NCI-H524 treated with DMSO at 0.1 percent for 48 hours (cell line): ENCODE measurements at places on chromosomes 5 and 9.

DNA sequence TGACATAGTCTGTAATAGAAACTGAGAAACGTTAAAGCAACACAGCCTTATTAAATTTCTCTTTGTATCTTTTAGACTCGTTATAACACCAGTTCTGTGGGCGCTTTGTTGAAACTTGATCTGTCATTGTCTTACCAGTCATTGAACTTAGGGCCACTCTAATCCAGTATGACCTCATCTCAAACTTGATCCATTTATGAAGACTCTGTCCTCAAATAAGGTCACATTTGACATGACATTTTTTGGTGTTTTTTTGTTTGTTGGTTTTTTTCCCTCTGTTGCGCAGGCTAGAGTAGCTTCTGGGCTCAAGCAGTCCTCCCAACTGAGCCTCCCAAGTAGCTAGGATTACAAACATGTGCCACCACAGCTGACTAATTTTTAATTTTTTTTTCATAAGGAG lies 5.9 kb downstream of the APC start:
- no peak for DNase-seq

GRCh38 chr9:108525186-108525585 lies 330.6 kb downstream of the ACTL7B start:
- DNase-seq: no peak

DNA sequence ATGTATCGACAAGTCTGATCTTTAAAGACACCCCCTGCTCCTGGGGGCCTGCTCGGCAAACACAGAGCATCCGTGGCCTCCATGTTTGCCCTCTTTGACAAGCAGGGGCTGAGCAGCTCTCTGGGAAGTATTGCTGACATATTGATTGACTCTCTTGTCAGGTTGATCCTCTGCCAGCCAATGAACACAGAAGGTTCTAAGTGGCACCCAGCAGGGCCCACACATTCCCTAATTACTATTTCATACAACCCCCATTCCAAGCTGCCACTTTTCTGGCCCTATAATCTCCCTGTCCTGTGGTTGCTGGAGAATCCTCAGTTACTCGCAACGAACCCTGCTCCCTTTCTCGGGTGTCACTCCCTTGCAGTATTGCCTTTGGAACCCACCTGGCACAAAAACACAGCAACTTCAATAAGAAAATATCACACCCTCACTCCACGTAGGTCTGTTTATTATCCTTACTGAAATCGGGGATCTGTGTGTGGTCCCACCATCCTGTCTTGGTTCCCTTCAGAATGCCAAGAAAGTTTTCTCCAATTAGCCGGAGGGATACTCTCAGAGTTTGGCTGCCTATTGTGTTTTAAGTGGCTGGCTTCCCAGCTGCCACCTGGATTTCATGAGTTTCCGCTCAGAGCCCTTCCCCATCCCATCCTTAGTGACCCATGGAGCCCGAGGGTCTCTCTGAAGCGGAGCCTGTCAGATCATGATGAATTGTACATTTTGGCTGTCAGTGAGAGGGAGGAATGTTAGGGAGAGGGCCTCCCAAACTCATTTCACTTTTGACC lies 249.0 kb upstream of the WWC1 start:
- DNase-seq: no peak

DNA sequence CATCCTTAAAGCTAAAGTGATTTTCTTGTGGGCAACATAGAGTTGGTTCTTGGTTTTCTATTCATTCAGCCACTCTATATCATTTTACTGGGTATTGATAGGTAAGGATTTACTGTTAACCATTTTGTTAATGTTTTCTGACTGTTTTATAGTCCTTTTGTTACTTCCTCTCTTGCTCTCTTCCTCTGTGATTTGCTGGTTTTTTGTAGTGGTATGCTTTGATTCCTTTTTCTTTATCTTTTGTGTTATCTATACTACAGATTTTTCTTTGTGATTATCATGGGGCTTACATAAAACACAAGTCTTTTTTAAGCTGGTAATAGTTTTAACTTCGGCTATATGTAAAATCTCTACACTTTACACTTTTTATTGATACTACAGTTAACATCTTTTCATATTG lies 43.3 kb downstream of the CREBRF start:
- DNase-seq: no peak

- no peak for DNase-seq
These were observed 158.6 kb downstream of the MELK start for GRCh38 chr9:36731068-36731956.

DNA sequence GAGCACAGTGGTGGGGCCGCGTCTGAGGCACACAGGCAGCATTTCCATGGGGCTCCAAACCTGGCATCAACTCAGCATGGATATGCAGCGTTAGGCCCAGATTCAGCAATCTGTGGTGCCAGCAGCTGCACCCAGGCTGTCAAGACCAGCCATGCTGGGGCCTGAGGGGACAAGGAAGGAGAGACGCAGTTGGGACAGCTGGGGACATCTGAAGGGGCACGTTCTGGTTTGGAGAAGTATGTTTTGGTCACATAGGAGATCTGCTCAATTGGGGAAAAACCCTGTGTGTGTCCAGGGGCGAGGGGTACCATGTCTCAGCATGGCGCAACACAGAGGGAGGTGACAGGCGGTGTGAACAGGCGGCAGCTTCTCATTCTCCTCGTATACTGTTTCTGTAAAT lies 66.6 kb upstream of the ECM2 start:
- DNase-seq: no peak

DNA sequence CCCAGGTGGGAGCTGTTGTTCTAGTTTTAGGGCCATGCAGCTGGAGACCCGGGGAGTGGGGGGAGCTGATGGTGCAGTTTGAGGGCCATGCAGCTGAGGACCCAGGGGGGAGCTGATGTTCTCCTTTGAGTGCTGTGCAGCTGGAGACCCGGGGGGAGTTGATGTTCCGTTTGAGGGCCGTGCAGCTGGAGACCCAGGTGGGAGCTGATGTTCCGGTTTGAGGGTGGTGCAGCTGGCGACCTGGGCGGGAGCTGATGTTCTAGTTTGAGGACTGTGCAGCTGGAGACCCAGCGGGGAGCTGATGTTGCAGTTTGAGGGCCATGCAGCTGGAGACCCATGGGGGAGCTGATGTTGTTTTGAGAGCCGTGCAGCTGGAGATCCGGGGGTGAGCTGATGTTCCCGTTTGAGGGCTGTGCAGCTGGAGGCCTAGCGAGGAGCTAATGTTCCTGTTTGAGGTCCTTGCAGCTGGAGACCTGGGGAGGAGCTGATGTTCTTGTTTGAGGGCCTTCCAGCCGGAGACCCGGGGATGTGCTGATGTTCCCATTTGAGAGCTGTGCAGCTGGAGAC lies 14.6 kb downstream of the PDCD6 start:
- no peak for DNase-seq

DNA sequence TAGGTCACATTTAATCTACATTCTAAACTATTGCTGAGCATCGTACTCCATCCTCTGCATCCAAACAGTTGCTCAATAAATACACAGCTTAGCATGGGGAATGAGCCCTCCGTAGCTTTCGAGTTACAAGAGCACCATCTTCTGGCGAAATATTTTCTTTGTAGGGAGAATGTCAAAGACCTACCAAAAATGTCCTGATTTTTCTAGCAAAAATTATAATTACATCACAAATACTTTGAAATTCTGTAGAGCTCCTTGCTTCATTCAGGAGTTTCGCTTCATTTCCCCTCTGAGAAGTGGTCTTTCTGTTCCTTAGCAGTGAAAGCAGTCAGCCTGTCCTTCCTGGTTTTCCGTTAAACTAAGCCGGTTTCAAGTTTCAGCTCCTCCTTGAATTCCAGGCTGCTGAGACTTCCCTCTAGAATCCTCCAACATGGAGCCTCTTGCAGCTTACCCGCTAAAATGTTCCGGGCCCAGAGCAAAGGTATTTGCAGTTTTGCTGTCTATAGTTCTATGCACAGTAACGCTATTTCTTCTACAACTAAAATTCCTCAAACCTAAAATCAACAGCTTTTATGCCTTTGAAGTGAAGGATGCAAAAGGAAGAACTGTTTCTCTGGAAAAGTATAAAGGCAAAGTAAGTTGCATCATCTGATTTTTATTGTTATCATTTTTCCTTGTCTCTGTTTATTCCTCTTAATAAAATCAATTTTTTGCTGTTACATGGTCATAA lies at the start of gene GPX8:
TSS of gene GPX8 (plus strand) at position 409 of the 730 bp plus-strand sequence. CDS start at position 431, 22 bp downstream.
- peak; percentile 59 for DNase-seq

DNA sequence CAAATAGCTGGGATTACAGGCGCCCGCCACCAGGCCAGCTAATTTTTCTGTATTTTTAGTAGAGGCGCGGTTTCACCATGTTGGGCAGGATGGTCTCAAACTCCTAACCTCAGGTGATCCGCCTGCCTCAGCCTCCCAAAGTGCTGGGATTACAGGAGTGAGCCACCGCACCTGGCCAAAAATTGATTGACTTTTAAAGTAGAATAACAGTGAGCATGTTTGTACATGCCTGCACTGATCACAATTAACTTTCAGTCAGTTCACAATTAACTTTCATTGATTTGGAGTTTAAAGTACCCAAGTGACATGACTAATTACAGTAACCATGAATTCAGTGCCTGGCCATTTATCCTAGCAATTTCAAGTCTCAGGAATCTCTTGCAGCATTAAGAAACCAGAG lies 61.3 kb downstream of the ANKH start:
- no peak for DNase-seq

DNA sequence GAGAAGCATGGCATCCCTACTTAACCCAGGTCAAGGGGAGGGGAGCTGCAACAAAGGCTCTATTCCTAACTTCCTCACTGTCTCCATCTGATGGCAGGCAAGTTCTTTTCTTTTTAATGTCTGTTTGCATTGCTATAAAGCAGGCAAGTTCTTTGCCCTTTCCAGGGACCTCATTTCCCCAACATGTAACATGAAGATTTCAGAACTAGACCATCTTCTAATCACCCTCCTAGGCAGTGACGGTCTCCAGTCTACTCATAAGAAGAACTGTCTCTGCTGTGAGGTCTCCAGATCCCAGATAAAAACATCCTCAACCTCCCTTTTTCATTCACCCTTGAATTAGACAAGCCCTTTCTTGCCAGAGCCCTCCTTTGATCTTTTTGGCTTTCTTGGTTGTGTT lies 42.1 kb downstream of the PPP1R2B start:
- no peak for DNase-seq

- no peak for DNase-seq
These were observed 60.9 kb downstream of the DOCK2 start for GRCh38 chr5:169697976-169698375.

GRCh38 chr5:138352722-138353559 lies 456 bp downstream of the KDM3B start:
- no peak for DNase-seq

- DNase-seq: no peak
These were observed 30.7 kb upstream of the SRP19 start for GRCh38 chr5:112830378-112830777.

- no peak for DNase-seq
These were observed 1.2 kb upstream of the SLC4A9 start for GRCh38 chr5:140358738-140359310.

- DNase-seq: no peak
These were observed 222.6 kb downstream of the CAAP1 start for GRCh38 chr9:26669701-26670670.

DNA sequence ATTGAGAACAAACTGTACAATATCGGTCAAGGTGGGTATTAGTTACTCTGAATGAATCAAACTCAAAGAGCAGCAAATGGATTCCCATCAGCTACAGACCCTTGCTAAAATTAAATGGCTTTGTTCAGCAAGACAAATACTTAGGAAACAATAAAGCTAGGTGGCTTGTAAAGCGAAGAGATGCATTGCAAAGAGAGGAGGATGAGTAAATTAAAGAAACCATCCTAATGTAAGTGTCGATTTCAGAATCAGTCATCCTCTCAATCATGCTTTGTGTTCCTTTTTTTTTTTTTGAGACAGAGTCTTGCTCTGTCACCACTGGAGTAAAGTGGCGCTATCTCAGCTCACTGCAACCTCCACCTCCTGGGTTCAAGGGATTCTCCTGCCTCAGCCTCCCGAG lies 359.2 kb upstream of the ZNF462 start:
- DNase-seq: no peak

- no peak for DNase-seq
These were observed 63.9 kb downstream of the SERINC5 start for GRCh38 chr5:80191991-80192398.

GRCh38 chr9:23302281-23302680 lies 523.8 kb downstream of the ELAVL2 start:
- no peak for DNase-seq

- DNase-seq: no peak
These were observed at the start of gene SPATA6L for GRCh38 chr9:4666042-4666699. SPATA6L (minus strand) TSS chr9:4666480; CDS start chr9:4666250, 230 bp downstream.

GRCh38 chr5:77301447-77301883 lies 91.0 kb downstream of the PDE8B start:
- DNase-seq: no peak

- DNase-seq: no peak
These were observed 479.5 kb upstream of the PAPPA start for GRCh38 chr9:115674091-115674490.

- no peak for DNase-seq
These were observed 462.2 kb downstream of the RASEF start for GRCh38 chr9:82600536-82601292.

GRCh38 chr5:92022415-92023140 lies 639.5 kb upstream of the ARRDC3 start:
- DNase-seq: no peak

GRCh38 chr9:78010445-78010844 lies 21.2 kb downstream of the GNAQ start:
- no peak for DNase-seq

GRCh38 chr5:76342474-76342873 lies 60.6 kb upstream of the IQGAP2 start:
- no peak for DNase-seq

- DNase-seq: no peak
These were observed 338.5 kb downstream of the GADD45G start for GRCh38 chr9:89943309-89943708.

DNA sequence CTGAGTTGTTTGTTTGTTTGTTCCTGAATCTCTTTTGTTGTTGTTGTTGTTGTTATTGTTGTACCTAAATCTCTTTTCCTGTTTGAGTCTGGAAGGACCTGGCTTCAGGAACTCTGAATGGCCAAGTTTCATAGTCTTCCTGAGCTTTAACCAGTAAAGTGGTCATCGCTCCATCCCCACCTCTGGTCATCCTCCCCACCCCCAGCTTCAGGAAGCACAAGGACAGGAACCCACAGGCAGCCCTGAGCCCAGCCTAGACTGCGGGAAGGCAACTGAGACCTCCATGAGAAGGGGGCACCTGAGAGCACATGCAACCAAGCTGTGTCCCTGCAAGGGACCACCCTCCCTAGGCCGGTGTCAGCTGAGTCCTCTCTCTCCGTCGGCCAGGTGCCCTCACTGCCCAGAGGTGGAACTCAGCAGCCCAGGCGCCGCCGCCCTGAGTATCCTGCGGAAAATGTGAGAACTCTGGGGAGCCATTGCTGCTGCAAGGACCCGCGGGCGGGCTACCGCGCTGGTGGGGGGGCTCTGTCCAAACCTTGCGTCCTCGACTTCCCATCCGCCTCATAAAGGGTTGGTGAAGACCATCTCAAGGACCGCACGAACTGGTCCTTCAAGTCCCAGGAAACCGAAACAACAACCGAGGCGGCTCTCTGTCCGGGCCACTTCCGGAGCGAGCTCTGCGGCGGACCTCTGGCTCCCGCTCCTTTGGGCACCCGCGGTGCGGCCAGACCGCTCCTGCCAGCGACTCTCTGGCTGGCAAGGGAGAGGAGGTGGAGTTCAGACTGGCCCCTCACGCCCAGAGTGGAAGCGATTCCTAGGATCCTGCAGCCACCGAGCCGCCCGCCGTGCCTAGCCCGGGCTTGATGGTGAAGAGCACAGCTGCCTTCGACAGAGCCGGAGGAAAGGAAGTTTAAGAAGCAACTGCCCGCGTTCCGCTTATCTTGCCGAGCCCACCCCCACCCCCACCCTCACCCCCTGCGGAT lies 4.2 kb downstream of the BARX1 start:
- no peak for DNase-seq

GRCh38 chr9:124414612-124415011 lies 630 bp downstream of the PSMB7 start:
- DNase-seq: no peak
